Activated CD8-positive, alpha-beta memory T cell treated with anti-CD3 and anti-CD28 coated beads for 1 hour (primary cell): ENCODE measurements at places on chromosomes 1 and 21.

DNA sequence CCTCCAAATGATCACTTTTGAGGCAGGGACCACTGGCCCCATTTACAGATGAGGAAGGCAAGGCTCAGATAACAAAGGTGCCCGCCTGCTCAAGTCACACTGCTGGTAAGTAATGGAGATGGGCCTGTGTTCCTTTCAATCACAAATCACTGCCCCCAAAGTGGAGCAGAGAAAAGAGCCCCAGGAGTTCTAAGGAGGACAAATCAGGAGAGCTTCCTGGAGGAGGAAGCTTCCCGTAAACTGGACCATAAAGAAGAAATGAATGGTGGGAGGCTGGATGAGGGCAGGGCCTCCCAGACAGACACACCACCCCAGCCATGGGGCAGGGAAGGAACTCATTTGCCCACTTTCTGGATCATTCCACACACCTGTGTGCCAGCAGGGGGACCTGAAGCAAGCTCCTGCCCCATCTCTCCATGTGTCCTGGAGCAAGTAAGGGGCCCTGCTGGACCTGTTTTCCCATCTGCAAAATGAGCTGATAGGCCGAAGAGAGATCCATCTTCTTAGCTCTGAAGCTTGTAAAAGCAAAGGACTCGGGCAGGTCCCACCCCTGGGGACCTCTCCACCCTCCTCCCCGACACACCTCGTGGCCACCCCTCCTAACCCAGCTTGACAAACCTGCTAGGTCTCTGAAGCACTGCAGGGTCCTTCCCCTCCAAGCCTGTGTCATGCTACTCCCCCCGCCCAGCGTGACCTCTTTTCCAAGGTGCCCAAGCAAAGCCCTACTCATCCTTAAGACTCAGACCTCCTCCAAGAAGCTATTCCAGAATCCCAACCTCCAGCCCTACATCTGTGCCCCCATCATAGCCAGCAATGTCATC, 5.5 kb downstream of the LAPTM5 start:
- DNase-seq: no peak

- no peak for DNase-seq
Observed at GRCh38 chr21:42654179-42654912, 925 bp downstream of the PDE9A start.

DNA sequence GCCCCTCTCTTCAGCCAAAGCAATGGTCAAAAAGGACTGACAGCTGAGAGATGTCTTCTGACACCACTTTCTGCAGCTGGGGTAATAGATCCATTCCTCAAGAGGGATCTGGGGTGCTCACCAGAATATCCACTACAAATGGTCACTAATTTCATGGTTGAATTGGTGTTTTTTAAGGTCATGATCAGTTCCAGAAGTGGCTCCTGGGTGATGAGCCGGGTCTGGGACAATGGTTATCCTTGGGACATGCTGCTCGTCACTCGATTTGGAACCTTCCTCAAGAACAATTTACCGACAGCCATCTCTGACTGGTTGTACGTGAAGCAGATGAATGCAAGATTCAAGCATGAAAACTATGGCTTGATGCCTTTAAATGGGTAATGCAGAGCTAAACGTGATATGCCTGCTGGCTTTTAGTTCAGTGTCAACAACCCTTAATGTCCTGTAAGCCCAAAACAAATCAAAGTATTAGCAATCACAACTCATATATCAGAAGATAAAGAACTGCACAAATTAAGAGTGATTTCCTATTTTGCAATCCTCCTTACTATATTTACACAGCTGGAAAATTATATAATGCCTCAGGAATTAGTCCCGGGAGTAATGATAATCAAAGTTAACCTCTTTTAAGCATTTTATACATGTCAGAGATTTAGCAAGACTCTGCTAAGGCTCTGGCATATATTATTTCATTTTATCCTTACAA, 20.1 kb downstream of the FMO3 start:
- no peak for DNase-seq

DNA sequence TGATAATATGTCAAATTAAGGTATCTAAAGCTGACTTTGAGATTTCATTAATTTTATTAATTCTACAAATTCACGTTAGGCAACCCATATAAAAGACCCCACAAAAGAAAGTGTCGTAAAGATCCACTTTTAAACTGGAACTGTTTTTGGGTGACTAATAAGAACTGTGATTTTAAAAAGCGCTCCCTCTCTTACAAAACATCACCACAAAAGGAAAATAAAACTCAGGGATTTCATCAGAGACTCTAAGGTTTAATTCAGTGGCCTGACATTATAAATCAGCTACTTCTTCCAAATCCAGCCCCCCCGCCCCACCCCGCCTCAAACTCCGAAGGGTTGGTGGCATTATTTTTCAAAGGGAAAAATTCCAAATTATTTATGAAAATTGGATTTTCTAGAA, 2.7 kb downstream of the COL24A1 start:
- no peak for DNase-seq

DNA sequence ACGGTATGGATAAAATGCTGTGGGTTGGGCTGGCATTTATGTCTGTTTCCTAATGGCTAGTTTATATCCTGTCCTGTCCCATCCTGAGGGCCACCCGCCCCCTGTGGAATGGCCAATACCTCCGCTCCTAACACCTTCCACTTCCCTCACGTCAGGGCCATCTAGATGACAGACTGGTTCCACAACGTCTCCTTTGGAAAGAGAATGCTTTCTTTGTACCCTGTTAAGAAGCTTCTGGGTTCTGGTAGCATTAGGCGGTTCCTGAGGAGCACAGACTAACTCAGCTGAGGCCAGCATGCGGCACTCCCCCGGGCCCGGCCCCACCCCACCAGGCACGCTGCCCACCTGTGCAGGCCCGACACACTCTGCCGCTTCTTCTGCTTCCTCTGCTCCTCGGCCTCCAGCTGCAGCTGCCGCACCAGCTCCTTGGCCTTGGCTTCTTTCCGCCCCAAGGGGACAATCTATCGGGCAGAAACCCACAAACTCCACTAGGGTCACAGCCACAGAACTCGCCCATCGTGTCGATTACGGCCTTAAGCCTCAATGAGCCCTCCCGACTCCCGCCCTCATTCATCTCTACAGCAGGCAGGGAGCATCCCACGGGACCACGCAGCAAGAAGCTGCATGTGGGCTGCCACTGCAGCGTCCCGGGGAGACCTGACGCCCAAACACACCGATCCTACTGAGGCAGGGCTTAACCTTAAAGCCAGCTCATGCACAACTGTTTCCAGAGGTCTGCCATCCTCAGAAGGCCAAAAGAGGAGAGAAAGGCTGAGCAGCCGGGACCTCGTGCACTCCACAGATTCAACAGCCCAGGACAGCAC, 11.3 kb downstream of the SMIM1 start:
- DNase-seq: no peak
